ENCODE measurements at places on chromosomes 2 and 18.
A peak's percentile ranks its signal among the peaks of the same experiment; 100 is the strongest.

DNA sequence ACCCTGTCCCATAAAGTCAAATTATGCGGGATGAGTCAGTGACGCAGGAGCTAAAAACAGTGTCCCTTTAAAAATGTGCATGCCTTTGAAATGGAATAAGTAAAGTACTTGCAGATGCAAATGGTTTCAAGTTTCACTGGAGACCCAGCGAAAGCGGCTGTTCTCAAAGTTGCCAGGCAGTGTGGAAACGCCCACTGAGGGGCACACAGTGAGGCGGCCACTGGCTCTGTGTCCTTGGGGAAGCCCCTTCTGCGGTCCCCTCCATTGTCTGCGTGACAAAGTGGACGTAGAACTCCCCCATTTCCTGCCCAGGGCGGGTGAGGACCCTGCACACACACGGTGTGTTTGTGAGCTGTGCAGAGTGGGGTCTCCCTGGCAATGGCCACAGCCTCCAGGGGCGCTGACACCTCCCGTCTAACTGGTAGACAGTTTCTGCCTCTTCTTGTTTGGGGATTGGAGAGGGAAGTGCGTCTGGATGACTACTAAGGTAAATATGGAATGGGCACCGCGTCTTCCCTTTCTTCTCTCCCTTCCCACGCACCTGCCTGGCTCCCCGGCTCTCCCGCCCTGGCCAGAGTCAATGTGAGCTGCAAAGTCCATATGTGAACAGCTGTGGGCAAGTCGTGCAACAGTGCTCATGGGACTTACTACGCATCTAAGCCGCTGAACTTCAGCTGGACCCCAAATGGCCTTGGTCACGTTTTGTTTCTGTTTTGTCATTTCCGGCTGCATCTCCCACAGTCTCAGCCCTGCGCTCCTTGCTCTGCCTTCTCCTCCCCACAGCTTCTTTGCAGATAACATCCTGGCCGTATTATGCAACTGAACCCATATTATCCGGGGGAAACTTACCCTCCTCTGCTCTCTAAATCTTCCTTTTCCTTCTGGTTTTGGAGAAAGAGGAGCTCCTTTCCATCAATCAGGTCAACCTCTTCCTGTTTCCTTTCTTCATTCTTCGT lies 33.7 kb upstream of the ZNF516 start:
- peak; percentile 35 for DNase-seq

- DNase-seq, result no peak
Measured at GRCh38 chr2:61463769-61464475, 7.0 kb downstream of the USP34 start.

DNA sequence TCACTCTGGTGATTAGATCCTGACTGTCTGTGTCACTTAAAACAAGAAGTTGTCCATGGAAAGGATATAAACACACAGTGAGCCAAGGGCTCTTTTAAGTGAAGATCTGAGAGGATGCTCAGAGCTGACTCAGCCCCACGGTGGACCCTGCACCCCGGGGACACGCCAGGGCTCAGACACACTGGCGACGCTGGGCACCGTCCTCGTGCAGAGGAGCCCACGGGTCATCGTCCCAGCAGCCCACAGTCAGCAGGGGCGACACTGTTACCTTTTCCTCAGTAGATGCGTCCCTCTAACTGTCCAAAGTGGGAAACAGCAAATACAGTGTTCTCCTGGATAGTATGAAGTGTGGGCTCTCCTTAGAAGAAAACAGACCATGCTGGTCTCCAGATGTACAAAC lies 225.6 kb downstream of the HDAC4 start:
- no peak for DNase-seq

DNA sequence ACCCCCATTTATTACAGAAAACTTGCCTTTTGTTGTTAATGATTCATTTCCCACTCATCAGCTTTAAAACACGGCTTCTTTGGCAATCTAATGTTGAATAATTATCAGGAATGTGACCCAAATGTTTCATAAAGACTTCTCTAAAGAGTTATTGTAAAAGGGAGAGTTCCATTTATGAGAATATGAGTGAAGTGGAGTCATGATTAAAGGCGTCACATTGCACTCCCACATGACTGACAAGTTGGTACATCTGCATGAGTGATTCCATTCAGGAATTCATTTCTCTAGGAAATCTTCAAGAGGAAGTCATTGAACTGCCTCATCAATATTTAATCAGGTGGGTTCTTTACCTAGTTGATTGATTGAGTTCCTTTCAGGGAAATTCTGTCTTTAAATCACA lies 184.8 kb downstream of the LNPK start:
- no peak for DNase-seq

GRCh38 chr2:206354129-206354528 lies 79.7 kb downstream of the ZDBF2 start:
- no peak for DNase-seq

DNA sequence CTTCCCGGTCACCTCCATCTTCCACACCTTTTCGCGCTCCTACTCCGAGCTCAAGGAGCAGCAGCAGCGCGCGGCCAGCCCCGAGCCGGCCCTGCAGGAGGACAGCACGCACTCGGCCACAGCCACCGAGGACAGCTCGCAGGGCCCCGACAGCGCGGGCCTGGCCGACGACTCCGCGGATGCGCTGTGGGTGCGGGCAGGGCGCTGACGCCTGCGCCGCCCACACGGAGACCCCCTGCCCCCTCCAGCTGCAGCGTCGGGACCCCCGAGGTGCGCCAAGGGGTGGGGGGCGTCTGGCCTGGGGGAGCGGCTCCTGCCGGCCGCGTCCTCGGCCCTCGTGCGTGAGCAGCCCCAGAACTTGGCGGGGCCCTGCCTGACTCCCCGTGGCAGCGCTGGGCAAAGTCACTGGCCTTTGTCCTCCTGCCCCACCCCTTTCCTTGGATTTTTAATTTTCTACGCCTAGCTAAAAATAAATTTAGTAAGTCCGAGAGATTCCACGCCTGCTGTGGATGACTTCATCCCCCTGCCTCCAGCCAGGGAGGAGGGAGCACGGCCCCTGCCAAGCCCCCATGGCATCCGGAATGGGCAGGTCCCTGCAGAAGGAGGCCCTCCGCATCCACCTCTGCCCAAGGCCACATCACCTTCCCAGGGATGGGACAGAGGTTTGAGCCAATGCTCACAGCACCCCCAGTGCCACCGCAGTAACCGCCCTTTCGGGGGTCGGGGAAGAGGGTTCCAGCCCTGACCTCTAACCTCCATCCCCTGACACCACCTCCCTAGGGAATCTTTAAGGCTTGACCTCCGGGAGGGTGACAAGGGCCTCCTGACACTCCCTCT lies 51.6 kb downstream of the SLC66A2 start:
- no peak for DNase-seq

- no peak for DNase-seq
Measured at GRCh38 chr2:158729451-158729850, 65.7 kb upstream of the DAPL1 start.

GRCh38 chr18:44320619-44321460 lies 359.8 kb upstream of the SETBP1 start:
- no peak for DNase-seq

DNA sequence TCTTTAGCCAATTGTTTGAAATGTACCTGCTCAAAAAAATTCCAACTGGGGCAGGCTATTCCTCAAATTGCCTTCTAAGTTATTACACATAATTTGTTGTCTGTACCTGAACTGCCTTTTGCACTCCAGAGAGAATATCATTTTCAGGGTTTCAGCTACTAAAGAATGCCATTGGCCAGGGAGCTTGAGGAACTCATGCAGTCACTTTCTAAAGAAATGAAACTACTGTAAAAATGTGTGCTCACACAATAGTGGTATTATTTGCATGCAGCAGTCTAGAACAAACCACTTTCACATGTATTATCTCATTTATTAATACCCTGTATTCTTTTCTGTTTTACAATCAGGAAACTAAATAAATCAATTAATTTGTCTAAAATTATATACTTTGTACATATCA lies 152.2 kb downstream of the PID1 start:
- DNase-seq, result no peak

- DNase-seq, result no peak
Measured at GRCh38 chr2:168766600-168766999, 35.8 kb upstream of the NOSTRIN start.

- DNase-seq, result peak; percentile 63
Measured at GRCh38 chr18:74331404-74331803, 15.8 kb downstream of the C18orf63 start.

GRCh38 chr2:230941202-230942180 lies 16.4 kb upstream of the GPR55 start:
- no peak for DNase-seq

DNA sequence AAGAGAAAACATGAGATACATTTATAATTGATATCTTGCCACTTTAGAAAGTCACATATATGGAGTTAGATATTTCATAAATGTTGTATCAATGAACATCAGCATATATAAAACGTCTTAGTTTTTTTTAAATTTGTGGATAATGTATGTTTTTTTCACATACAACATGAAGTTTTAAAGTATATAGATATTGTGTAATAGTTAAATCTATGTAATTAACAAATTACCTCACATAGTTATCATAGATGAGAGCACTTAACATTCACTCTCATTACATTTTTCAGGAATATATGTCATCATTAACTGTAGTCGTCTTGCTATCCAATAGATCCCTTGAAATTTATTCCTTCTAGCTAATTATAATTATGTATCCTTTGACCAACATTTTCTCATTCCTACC lies 406.6 kb downstream of the ARHGAP15 start:
- no peak for DNase-seq
